Gastroesophageal sphincter (tissue), 4 donors: ENCODE measurements at places on chromosomes 16 and 17. TPM values are rescaled to one million over a fixed set of nuclear protein-coding genes. Genes with fewer than 3 reads are reported as not detected.

Gene TMC5
- 3.0 TPM for total RNA-seq

DNA sequence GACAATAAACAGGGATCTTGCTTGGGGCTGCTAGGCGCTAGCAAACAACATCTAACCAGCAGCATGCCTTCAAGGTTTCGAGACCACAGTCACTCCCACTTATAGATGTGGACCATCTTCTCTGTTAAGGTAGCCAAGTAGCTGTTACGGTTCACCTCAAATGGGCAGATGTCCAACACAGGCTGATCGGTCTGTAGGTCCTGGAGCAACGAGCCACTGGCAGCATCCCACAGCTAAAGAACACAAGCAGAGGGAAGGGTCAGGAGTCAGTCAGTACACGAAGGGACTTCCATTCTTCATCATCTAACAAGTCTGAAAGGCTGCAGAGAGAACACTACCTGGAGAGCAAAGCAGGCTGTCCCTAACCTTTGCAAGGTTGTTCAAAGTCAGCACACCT is 16.9 kb upstream of the GLG1 start:
- ATAC-seq, result no peak

- ATAC-seq, result no peak
Measured at GRCh38 chr17:68152161-68152571, 95.7 kb upstream of the AMZ2 start.

- no peak for ATAC-seq
Measured at GRCh38 chr17:40993839-40994238, at the start of gene KRTAP3-3. Gene KRTAP3-3 (minus strand): TSS chr17:40994164. CDS start chr17:40994097, 67 bp downstream.

DNA sequence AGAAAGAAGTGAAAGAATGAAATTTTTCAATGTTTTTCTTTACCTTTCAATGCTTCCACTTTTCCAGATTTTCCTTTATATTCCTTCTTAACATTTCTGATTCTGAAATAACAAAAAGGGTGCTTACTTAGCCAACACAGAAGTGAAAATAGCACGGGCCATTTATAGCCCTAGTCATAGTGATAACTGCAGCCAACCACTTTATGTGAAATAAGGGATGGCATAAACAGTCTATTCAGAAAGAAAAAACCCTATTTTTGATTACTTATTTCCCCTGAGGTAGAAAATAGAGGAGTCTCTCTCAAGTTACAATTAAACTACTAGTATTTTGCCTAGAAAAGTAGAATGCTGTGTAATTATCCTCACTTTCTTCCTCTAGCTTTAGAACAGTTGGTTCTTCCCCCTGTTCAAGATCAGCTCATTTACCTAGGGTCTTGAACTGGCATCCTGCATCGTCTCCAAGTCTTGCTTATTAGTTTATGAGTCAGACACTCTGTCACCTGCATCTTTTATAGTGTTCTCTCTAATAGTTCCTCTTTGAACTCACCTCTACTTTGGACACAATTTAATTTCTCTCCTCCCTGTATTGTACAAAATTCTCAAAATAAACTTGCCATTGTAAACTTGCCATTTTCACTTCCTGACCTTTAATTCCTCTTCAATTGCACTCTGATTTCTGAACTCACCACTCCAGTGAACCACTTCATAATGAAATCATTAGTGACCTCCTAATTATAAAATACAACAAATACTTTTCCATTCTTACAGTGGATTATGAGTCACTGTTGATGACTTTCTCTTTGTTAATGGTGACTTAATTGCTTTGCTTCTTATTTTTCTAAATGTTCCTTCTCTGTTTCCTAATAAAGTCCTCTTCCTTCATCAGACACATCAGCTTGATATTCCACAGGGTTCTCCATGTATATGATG is 23.6 kb downstream of the ABCA6 start:
- no peak for ATAC-seq

- no peak for ATAC-seq
Measured at GRCh38 chr16:51523400-51523799, 372.3 kb upstream of the SALL1 start.

GRCh38 chr17:22492331-22492730 is 800.0 kb downstream of the KCNJ18 start:
- no peak for ATAC-seq

GRCh38 chr17:31663576-31663975 is 195.5 kb downstream of the COPRS start:
- ATAC-seq, result no peak

DNA sequence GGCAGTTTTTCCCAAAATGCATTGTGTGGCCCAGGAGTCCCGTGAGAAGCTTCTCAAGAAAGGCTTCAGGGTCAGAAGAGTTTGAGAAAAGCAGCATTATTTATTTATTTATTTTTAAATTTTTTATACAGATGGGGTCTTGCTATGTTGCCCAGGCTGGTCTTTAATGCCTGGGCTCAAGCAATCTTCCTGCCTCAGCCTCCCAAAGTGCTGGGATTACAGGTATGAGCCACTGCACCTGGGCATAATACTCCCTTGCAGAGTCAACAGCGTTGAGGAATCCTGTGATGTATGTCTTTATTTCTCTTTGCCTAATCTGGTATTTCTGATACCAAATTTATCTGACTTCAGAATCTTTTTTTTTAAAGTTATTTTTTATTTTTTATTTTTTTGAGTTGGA is 15.2 kb downstream of the LAT start:
- no peak for ATAC-seq

Gene KRTAP1-1
- total RNA-seq, result not detected

Gene SPATA32
- not detected for total RNA-seq

Gene CCDC40
- 17.3 TPM for total RNA-seq

Gene SPN
- total RNA-seq, result 1.2 TPM

Gene BOLA2B
- total RNA-seq, result 83.6 TPM

DNA sequence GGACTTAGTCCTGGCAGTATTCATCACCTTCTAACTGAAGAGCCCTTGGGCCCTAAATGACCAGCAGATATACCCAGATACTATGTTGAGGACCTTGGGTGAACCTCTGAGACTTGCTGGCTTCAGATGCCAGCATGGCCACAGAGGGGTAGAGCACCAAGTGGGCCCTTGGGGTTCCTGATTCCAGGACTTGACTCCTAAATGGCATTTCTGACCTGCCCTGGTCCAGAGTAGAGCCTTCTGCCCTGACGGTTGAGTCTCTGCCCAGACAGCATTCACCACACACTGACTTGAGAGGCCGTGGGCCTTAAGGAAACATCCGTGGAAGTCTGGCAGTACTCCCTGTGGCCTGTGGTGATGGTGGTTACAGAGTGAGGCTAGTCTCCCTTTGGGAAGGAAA is 2.8 kb upstream of the APPBP2 start:
- ATAC-seq, result no peak

- ATAC-seq, result no peak
Measured at GRCh38 chr17:48843187-48843900, 12.5 kb downstream of the CALCOCO2 start.

Gene CCL2
- total RNA-seq, result 14.5 TPM

Gene ATP6V0C
- 45.4 TPM for total RNA-seq

- ATAC-seq, result no peak
Measured at GRCh38 chr17:37789771-37790541, 45.1 kb upstream of the HNF1B start.

GRCh38 chr17:13609941-13610340 is 8.2 kb upstream of the HS3ST3A1 start:
- no peak for ATAC-seq

DNA sequence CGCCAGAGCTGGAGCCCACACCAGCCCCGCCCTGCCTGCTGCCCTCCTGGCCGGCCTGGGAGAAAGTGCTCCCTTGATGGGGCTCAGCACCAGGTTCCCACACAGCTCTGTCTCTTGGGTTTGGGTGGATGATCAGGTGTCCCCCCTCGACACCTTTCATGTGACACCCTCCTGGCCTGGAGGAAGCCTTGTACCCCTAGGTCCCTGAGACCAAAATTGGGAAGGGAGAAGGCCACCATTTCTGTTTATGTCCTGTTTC is 19.4 kb upstream of the PLLP start:
- ATAC-seq, result no peak

DNA sequence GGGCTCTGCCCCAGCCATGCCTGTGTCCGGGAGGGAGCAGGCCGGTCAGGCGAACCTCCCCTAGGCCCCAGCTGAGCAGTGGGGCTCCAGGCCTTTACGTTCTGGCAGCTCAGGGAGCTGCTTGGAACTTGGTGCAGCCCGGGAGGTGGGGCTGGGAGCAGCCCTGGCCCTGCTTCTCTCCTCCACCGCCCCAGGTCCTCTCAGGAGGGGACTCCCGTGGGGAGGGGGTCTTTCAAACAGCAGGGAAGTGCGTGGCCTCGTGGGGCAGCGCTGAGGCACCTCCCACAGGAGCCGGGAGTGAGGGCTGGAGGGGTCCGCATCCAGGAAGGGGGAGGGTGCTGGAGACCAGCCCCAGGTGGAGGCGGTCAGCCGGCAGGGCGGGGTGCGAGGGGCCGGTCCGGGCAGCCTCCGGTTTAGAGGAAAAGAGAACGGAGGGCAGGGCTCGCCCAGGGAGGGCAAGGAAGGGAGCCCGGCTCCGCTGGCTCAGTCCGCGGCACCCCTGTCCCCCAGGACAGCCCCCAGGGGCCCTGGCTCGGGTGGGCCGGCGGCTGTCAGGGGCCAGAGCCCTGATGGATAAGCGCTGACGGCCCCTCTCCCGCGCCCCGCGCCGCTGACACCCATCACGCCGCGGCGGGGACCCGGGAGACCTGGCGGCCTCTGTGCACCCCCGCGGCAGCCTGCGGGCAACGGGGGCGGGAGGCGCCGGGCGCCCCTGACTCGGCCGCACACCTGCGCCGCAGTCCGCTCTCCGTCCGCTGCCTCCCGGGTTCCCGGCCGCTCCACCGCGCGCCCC is 587 bp upstream of the PRR35 start:
- no peak for ATAC-seq

GRCh38 chr16:22786284-22786683 is 27.7 kb upstream of the HS3ST2 start:
- no peak for ATAC-seq

- ATAC-seq, result no peak
Measured at GRCh38 chr17:48600244-48601098, 4.3 kb downstream of the HOXB6 start.

DNA sequence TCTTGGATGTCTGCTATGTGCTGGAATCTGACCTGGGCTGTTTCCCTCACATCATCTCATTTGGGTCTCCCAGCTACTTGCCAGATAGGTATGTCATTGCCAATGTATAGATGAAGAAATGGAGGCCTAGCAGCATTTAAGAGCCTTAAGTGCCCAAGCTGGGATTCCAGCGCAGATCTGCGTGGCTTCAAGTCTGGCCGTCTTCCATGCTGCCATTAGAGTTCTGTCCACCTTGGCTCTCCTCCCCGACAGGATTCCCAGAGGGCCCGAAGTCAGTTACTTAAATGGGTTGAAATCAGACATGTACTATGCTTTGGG is 33.0 kb upstream of the CCR7 start:
- no peak for ATAC-seq

GRCh38 chr16:68427649-68428303 is 20.5 kb downstream of the SMPD3 start:
- ATAC-seq, result no peak

Gene ZNF423
- 7.0 TPM for total RNA-seq

DNA sequence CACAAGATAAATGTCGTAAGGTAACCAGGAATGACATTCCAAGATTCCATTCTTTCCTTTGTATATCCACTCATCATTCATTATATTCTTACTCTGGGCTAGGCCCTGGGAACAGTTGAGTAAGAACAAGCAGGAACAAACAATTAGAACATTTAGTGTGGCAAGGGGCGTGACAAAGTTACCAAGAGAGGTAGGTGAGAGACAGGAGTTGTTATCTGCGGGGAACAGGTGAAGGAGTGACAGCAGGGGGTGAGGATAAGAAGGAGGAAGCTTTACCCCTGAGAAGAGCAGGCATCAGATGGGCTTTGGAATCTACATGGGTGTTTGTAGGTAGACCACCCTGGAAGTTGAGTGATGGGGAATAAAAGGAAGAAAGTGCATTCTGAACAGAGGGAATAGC is 568.9 kb downstream of the WWOX start:
- ATAC-seq, result no peak

Gene OTOA
- total RNA-seq, result not detected

Gene PHOSPHO1
- 0.92 TPM for total RNA-seq

Gene CASKIN1
- total RNA-seq, result 0.35 TPM

DNA sequence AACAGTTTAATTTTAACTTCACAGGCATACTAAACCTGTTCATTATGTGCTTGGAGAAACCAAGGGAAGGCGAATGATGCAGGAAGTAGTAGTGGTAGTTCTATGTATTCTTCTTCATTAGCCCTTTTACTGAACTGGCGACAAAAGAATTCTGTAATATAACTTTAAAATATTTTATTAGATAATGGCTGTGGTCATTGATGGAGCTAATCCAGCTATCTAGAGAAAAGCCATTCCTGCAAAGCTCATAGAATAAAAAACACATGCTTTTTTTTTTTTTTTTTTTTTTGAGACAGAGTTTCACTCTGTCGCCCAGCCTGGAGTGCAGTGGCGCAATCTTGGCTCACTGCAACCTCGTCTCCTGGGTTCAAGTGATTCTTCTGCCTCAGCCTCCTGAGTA is 23.5 kb downstream of the TANC2 start:
- ATAC-seq, result no peak

Gene ZNF232
- 14.2 TPM for total RNA-seq

Gene SMIM22
- not detected for total RNA-seq

Gene SP6
- 0.13 TPM for total RNA-seq

Gene G6PC1
- total RNA-seq, result not detected

Gene KREMEN2
- not detected for total RNA-seq

Gene GEMIN4
- total RNA-seq, result 13.9 TPM

DNA sequence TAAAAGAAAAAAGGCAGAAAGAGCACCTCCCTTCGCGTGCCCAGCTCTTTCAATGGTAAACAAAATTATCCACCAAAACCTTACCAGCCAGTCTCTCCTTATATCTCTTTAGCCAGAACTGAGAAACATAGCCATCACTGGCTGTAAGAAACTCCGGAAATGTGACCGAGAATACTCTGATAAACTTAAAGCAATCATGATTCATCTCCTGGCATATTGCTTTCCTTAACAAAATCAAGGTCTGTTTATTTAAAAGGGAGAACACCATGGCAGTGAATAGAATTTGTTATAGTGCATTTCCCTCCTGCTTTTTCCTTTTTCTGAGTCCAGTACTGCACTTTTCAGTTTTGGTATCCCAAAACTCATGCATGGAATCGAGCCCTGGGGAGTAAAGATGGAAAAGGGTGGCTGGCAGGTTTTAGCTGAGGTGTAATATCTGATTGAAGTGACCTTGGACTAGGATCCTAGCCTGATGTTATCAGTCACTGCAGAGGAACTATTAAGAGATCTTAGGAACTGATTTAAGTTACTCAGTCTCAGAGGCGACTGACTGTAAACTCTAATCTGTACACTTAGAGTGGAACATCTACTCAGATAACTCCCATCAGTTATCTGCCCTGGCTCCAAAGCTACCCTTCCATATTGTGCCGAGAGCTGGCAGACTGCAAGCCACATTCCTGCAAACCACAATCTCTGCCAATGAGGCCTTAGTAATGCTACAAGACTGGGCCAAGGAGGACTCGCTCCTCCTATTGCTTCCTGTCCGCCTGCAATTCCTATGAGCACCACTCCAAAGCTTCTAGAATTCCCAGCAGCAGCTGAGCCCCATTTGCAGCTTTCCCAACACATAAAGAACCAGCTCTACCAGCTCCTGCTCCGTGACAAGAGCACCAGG is 7.4 kb upstream of the COX10 start:
- ATAC-seq, result peak; percentile 57

- no peak for ATAC-seq
Measured at GRCh38 chr17:11578998-11579397, 19.3 kb upstream of the DNAH9 start.

GRCh38 chr17:75454193-75454592 is 2.2 kb upstream of the TMEM94 start:
- ATAC-seq, result no peak
